Mesendoderm (in vitro differentiated cells): ENCODE measurements at places on chromosomes 13 and 19.

DNA sequence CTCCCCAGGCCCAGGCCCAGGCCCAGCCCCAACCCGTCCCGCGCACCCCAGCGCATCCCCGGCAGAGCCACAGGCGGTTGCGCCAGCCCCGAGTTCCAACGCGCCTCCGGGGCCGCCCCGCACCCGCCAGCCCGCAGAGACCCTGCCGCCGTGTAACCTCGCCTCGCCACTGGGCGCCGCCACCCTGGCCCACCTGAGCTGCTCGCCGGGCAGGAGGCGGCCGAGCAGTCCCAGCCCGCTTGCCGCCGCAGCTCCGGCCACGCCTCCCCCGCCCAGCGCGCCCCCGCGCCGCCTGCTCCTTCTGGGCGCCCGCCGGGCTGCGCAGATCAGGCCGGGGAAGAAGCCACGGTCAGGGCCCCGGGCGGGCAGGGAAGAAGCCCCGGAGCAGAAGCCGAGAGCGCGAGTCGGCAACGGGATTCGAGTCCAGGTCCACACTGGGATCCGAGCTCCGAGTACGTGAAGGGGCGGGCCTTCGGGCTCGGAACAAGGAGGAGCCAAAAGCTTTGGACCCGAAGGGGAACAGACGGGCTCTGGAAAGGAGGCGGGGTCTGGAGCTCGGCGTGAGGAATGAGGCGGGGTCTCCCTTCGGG, at the start of gene MBOAT7:
MBOAT7 (minus strand) TSS at position 436 of the 590 bp plus-strand sequence. CDS start 1,072 bp downstream, outside the sequence.
- DNase-seq = no peak

- DNase-seq = peak; percentile 48
Observed at GRCh38 chr19:670609-671075, 5.5 kb upstream of the FSTL3 start.

DNA sequence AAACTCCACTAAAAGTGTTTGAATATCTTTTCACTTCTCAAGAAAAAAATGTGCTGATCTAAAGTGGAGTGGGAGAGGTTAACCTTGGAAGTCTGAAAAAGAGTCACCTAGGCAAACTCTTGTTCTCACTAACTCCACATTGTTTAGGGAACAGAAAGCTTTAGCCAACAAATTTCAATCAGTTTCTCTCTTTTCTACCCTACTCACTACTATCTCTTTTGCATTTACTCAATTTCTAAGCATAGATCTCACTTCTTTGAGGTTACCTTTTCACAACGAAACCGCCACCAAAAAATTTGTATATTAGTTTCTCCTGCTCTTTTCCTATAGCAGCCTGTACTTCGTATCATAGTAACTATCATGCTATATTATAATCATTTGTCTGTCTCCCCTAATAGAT, 6.3 kb downstream of the NHLRC3 start:
- no peak for DNase-seq

DNA sequence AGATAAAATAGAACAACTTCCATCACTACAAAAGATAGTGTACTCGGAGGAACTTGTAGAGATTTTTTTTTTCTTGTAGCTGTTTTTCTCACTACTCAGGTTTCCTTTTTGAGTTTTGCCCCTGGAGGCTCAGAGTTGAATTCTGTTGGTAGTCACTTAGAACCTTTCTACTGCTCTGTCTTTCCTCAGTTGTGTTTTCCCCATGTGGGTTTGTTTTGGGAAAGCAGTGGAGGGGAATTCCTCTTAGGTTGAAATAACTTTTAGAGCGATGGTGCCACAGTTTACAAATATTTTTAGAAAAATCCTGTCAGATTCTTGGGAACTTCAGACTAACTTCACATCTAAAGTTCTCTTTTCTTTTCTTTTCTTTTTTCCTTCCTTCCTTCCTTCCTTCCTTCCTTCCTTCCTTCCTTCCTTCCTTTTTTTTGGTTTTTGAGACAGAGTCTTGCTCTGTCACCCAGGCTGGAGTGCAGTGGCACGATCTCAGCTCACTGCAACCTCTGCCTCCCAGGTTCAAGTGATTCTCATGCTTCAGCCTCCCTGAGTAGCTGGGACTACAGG, 65.8 kb downstream of the LRCH1 start:
- DNase-seq = no peak

- peak; percentile 63 for DNase-seq
Observed at GRCh38 chr13:67792151-67792676, 562.1 kb upstream of the PCDH9 start.

DNA sequence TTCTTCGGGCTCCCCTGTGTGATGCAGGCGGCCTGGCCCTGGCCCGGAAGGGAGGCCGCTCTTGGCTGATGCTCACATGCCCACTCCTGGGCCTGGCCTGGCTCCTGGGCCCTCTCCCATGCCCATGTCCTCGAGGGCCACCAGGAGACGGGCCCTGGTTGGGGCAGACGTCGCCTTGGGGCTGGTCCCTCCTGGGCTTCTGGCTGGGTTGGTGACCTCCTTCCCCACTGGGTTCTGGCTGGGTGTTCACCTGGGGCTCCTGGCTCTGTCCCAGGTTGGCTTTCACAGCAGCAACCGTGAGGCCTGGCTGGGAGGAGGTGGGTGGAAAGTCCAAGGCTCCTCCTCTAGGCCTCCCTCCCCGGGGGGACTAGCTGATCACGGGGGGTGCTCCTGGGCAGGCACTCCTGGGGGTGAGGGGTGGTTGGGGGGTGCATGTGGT, 15.5 kb upstream of the SLC7A10 start:
- no peak for DNase-seq

GRCh38 chr13:60945396-60945795, 470.3 kb downstream of the PCDH20 start:
- DNase-seq = no peak

- DNase-seq = no peak
Observed at GRCh38 chr19:52494518-52494917, 33.0 kb upstream of the ZNF808 start.

- DNase-seq = peak; percentile 81
Observed at GRCh38 chr19:2282062-2282861, at the start of gene PEAK3. PEAK3 (minus strand) TSS chr19:2282175; CDS start chr19:2280931, 1,244 bp downstream.

GRCh38 chr13:23960566-23961156, 63.4 kb upstream of the C1QTNF9B start:
- peak; percentile 67 for DNase-seq

DNA sequence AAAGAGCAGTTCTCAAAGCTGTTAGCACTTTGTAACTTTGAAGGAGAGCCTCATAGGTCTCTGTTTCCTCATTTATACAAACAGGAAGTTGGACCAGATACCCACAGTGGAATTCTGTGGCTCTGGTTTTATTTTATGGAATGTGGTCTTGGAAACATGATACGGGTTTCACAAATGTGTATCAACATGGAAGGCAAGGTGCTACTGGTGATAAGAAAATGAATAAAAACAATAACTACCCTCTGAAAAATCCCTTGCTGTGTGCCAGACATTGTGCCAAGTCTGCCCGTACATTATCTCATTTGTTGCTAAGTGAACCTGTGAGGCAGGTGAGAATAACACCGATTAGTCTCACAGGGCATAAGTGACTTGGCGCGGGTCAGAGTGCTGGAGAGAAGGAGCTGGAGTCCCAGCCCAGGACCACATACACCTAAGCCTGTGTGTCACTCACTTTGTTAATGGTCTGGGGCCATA, 45.0 kb upstream of the RNF113B start:
- no peak for DNase-seq

- DNase-seq = peak; percentile 73
Observed at GRCh38 chr13:39144941-39145533, 106.8 kb downstream of the NHLRC3 start.

DNA sequence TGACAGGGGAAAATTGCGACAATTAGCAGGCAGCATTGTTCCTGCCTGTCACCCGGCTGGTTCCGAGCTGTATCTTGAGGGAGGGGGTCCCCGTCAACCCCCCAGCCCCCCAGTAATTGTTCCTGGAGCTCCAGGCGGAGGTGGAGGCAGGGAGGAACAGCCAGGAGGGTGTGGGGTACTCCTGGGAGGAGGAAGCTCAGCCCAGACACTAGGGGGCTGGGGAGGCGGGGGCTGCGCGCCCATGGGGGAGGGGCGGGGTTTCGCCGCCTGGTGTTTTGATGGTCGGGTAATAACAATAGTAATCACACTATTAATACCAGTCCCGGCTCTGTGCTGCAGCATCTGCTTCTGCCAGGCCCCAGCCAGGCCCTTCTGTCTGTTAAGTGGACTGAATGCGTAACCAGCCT, 8.6 kb downstream of the NPAS1 start:
- no peak for DNase-seq

- DNase-seq = peak; percentile 62
Observed at GRCh38 chr13:102045731-102046130, 356.1 kb downstream of the FGF14 start.

DNA sequence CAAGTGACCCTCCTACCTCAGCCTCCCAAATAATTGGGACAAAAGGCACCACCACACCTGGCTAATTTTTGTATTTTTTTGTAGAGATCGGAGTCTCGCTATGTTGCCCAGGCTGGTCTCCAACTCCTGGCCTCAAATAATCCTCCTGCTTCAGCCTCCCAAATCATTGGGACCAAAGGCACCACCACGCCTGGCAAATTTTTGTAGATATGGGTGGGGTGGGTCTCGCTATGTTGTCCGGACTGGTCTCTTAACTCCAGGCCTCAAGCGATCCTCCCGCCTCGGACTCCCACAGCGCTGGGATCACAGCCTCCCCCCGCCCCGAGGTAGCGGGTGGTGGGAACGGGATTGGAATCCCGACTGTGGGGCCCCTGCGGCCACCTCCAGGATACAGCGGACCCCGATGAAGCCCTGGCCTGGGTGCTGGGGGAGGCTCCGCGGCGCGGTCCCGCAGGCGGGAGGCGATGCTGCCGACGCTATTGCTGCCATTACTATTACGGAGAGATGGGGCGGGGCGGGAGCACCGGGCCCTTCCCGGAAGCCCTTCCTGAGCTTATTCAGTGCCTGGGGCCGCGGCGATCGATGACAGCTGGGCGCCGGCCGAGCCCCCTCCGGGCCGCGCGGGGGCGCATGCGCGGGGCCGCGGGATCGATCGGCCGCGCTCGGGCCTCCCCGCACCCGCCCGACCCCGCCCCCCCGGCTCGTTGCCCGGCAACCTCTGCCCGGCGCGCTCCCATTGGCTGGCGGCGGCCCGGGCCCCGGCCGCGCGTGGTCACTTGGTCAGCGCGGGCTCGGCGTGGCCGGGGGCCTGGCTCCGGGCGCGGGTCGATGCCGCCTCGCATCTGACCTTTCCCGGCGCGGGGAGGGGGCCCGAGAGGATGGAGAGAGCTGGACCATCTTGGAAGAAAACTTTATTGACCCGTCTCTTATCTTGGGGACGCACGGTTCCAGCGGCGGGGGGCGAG, 27.9 kb upstream of the ONECUT3 start:
- peak; percentile 83 for DNase-seq

GRCh38 chr13:72384879-72385278, 342.6 kb downstream of the MZT1 start:
- DNase-seq = peak; percentile 5

- peak; percentile 62 for DNase-seq
Observed at GRCh38 chr19:2207991-2208860, 27.9 kb downstream of the PLEKHJ1 start.

GRCh38 chr19:50344661-50345318, 15.6 kb upstream of the KCNC3 start:
- no peak for DNase-seq

- no peak for DNase-seq
Observed at GRCh38 chr13:97432232-97432916, 1.6 kb upstream of the RAP2A start.

GRCh38 chr19:3020321-3020960, 8.6 kb downstream of the TLE2 start:
- no peak for DNase-seq

GRCh38 chr13:42279986-42280385, 8.0 kb downstream of the AKAP11 start:
- no peak for DNase-seq

GRCh38 chr19:3104708-3104983, 10.5 kb downstream of the GNA11 start:
- no peak for DNase-seq

GRCh38 chr19:54281007-54281728, at the start of gene LILRB2:
LILRB2 (minus strand) TSS chr19:54281110; CDS start chr19:54280496, 614 bp downstream.
- DNase-seq = no peak

DNA sequence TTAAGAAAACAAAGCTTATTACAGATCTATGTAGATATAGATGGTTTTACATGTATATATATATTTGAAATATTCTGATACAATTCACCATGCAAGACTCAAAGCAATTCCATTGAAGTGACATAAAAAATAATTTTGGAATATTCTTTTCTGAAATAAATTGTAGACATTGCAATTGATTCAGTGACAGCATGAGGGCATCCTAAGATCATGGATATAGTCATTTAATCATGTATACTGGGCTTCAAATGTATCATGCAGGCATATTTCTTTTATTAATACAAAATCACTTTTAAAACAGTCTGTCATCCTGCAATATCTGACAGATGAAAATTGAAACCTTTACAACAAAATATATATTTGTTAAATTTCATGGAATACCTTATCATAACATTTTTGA, 286.7 kb upstream of the SLITRK6 start:
- no peak for DNase-seq

DNA sequence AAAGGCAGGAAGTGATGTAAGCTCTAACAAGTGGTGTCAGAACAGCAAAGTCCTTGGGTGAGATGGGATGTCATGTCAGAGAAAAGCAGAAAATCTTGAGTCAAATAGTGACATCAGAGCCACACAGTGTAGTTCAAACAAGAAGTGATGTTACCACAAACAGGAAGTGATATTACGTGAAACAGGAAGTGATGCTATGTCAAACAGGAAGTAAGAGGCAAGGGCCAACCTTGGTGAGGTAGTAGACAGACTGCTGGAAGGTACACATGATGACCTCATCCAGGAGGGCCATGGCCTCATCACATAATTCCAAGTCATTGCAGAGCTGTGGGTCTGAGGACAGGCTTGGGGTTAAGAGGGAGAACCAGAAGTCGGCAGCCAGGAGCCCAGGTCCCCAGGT, 7.0 kb upstream of the MAMSTR start:
- no peak for DNase-seq

DNA sequence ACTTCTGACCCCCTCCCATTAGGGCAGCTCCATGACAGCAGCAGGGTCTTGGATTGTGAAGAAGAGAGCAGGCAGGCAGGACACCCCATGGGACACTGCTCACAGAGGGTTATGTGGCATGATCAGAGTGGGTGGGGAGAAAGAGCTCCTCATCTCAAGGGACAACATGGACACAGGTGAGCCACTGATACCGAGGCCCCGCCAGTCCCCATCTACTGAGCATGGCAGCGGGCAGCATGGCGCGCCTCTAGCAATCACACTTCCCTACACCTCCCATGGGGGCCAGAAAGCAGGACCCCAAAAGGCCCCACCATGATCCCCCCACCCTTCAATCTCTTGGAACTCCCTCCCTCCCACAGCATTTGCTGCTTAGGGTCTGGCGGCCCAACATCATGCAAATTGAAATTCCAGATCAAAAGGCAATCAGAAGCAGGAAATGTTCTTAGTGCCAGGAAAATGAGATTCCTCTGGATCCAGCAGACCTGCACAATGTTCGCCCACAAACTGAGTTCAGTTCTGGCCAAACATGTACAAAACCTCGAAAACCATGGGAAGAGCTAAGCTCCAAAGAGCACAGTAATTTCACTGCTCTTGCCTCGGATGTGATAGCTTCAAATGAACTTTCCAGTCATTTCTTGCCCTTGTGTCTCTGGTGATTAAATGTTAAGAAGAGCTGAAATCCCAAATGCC, 14.8 kb downstream of the DOCK9 start:
- no peak for DNase-seq
